ENCODE measurements at places on chromosomes 16 and 17.

- DNase-seq = no peak
These were observed 89.0 kb downstream of the SALL1 start for GRCh38 chr16:51062039-51062438.

- DNase-seq = no peak
These were observed 190.8 kb downstream of the SLC39A11 start for GRCh38 chr17:72901657-72902056.

DNA sequence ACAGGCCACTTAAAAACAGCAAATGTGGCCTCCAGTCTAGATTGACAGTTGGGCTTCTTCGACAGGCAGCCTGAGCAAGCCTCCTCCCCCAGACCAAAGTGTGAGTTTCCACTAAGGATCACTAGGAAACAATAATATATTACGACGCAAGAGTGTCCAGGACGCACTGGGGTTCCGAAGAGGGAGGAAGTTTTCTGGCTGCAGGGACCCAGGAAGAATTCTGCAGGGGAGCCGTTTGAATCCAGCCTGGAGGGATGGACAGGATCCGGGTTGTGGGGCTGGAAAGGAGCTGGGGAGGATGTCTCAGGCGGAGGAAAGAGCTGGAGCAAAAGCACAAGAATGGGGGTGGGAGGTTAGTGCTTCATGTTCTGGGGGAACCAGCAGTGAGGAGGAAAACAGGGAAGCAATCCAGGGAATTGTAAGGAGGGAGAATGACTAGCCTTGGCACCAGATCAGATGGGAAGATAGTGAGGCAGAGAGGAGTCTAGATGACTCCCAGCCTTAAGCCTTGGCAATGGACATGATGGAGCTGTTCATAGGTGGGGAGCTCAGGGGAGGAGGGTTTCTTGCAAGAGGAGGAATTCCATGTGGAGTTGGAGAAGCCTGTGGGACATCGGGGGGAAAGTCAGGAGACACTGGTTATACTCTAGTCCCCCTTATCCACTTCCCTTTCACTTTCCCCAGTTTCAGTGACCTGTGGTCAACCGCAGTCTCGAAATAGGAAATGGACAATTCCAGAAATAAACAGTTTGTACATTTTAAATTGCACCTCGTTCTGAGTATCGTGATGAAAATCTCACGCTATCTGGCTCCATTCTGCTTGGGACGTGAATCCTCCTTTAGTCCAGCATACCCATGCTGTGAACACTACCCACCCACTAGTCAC, 26.6 kb downstream of the NGFR start:
- no peak for DNase-seq

DNA sequence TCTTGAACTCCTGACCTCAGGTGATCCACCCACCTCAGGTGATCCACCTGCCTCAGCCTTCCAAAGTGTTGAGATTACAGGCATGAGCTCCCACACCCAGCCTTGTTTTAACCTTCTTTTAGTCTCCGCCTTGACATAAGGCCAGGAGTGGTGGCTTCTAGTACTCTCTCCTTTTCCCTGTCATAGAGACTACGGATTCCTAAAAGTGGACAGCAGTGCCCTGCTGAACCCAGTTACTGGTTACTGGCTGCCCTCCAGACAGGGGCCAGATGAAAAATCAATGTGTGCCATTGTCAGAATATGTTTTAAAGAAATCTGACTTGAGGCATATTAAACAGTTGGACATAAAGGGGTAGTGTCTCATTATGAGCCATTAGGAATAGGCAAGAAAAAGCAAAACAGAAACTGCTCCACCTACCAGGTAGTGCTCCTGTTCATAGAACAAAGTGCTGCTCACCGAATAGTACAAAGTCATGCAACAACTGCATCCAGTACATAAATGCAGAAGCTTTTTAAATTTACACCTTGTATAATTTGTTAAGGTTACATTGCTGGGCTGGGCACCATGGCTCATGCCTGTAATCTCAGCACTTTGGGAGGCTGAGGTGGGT, 32.1 kb downstream of the TRIM25 start:
- DNase-seq = no peak

- peak; percentile 51 for DNase-seq
These were observed 879 bp downstream of the SLFN5 start for GRCh38 chr17:35243561-35244340.

- no peak for DNase-seq
These were observed 29.0 kb downstream of the PLD6 start for GRCh38 chr17:17177176-17177575.

DNA sequence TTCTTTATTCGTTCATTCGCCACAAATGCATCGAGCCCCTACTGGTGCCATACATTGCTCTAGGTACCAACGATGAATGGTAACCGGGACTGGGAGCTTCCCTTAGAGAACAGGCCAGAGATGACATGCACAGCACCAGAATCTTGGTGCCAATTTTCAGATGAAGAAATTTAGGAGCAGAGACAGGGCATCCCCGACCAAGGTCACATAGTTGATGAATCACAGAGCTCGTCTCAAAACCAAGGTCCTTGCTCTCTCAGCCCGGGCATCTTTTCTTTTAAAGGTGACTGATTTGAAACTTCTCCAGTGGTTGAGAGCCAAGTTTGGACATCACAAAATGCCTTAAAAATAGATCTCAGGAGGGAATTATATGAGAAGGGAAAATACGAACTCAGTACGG, 73.2 kb upstream of the C16orf82 start:
- DNase-seq = no peak

GRCh38 chr17:74114881-74115470, 88.5 kb upstream of the RPL38 start:
- no peak for DNase-seq

DNA sequence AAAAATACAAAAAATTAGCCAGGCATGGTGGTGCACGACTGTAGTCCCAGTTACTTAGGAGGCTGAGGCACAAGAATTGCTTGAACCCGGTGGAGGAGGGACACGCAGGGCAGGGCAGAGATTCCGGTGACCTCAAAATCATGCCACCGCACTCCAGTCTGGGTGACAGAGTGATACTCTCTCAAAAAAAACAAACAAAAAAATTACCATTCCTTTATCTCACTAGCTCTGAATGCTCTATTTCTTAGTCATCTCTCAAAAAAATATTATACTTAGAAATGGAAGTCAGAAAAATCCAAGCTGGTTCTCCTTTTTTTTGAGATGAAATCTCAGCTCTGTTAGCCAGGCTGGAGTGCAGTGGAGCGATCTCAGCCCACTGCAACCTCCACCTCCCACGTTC, 40.8 kb downstream of the SPOP start:
- DNase-seq = peak; percentile 45

DNA sequence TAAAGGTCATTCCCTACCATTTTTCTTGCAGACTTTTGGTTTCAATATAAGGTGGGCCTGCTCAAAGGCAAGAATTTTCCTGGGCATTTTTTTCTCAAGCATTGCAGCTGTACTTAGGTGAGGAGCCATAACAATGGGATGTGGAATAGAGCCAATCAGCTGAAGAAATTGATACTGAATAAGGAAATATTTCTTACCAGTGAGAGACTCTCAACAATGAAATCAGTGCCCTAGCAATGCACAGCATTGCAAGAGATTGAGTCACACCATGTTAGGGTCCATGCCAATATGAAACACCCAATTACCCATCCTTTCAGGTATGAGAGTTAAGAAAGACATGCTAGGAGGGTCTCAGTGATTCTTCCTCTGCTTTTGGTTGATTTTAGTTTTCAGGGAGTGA, 237.6 kb downstream of the SOX9 start:
- no peak for DNase-seq

- no peak for DNase-seq
These were observed 17.6 kb downstream of the NUP93 start for GRCh38 chr16:56747486-56748045.

DNA sequence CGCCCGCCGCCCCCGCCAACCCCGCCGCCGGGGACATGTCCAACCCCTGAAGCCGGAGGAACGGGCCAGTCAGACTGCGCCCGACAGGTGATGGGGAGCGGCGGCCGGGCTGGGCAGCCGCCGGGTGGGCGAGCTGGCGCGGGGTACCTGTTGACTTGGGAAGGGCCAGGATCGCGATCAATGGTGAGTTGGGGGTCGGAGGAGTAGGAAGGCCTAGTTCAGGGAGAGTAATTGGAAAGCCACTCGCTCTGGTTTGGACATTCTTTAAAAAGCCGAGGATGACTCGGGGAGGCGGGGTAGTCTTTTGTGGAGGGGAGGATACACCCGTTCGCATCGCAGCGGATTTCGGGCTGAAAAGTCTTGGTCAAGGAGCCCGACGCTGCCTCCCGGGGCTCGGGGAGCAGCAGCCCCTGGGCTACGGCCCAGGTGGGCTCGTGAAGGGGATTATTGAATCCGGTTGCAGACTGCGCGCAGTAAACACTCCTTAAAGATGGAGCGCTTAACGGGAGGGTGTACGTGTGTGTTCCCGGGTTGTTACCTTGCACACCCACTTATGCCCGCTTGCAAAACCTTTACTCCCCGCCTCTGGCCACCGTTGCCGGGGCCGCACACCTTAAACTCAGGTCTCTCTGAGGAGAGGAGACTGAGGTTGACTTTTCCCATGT, 123.8 kb downstream of the GOSR1 start:
- no peak for DNase-seq

DNA sequence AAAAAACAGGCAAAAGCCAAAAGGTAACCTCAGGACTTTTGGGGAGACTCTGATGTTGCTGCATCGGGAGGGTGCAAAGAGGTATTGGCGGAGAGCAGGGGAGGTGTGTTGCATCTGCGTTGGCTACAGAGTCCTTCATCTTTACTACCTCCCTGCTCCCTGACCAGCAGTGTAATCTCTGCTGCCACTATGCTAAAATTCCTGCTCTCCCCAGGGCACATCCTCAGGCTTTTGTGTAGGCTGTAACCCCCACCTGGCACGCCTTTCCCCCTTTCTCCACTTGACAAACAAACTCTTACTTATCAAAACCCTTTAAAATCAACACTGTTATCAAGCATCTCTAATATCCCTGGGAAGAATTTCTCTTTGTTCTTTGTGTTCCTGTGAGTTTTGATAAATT, 435.3 kb downstream of the HAPSTR1 start:
- no peak for DNase-seq

DNA sequence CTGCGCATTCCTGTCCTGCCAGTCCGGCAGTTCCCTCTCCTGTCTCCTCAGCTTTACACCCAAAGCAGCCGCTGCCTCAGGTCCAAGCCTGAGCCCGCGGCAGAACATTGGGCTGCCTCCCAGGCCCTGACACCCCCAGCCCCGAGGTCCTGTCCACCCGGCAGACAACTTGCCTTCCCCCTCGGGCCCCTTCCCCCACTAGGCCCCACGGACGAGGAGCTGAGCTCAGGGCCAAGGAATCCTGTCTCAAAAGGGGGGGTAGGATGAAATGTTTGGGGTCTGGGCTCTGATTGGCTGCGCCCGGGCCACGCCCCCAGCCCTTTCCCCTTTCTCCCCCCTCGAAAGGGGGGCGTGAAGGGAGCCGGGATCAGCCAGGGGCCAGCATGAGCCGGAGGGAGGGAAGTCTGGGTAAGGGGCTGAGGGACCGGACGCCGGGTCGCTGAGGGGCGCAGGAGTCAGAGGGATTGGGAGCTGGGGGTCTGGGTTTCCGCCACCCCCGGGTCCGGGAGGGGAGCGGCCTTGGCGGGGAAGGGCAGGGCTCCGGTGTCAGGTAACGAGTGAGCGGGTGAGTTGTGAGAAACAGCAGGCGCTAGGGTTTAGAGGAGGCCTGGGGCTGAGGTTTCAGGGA, at the start of gene CTF1:
Gene CTF1 (plus strand): TSS at position 354 of the 628 bp plus-strand sequence. CDS start 30 bp downstream, at position 384.
- peak; percentile 88 for DNase-seq

DNA sequence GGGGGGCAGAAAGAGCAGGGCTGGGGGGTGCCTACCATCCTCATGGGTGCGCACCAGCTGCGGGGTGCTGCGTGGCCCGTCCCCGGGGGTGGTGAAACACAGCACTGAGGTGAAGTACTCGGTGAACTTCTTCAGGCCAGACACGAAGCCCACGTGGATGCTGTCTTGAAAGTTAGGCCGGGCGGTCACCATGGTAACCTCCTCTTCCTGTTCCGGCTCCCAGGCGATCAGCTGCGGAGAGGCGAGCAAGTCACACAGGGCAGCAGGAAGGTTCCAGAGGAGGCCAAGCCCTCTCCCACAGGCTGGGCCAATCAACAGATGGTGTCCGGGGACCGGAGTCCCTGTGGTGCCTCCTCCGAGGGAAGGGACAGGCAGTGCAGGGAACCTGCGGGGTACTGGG, 90.1 kb upstream of the CDC42EP4 start:
- no peak for DNase-seq

DNA sequence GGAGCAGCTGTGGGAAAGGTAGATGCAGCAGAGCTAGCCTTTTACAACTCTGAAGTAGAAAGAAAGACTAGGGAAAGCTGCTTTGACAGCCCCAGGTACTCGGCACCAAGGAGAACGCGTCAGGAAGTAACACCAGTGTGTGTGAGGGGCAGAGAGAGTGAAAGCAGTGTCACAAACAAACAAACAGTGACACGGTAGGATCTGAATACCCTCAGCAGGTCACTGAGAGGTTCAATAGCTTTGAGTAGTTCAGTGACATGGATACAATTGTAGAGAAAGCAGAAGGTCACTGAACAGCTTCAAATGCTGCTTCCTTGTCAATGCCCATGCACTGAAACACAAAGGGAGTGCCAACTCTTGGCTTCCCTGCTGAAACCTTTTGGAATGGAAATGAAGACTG, 150.3 kb upstream of the C17orf78 start:
- DNase-seq = no peak

GRCh38 chr16:27364493-27365141, 37.4 kb upstream of the IL21R start:
- no peak for DNase-seq

GRCh38 chr17:78669975-78670518, 92.9 kb upstream of the DNAH17 start:
- DNase-seq = no peak

DNA sequence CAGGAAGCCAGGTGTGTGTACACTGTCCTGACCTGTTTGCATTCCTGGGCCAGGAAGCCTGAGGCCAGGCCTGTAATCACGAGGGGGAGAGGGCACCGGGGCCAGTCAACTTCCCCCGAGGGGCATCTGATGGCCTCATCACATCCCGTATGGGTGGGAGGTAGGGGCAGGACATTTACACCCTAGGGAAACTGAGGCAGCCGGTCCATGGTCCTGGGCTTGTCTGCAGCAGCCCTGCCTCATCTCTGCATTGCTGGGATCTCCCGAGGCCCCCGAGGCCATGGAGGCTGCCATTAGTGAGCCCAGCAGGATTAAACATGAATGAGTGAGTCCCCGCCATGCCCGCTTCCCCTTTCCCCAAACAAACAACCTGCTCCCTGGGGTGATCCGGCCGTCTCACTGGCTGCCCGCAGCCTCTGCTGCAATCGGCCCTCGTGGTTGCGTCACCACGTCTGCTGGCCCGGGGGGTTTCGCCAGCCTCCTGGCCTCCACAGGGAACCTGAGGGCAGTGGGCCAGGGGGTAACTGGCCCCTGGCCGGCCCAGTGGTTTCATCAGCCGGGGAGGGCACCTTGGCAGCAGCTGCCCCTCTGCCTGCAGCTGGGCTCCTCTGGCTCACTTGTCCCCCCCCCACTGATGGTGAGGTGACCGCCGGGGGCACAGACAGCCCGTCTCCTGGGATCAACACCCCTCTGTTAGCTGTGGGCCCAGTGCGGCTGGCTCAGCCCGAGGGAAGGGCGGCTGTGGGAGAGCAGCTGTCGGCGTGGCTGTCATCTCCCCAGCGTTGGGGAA, 88.3 kb upstream of the GSE1 start:
- DNase-seq = no peak

DNA sequence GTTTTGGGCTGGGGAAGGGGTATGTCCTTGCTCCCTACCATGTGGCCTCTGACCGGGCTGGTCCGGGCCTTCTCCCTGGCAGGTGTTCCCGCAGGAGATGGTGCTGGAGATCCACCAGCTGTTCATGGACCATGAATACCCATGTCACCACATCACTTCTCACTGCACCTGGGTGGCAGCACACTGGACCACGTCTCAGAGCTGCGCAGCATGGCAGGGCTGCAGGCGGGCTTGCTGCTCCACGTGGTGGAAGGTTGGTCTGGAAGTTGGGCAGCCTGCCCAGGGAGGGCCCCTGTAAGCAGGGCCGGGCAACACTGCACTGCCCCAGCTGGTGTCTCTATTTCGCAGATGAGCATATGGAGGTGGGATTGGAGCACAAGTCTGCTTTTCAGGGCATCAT, 169.5 kb upstream of the ZNF267 start:
- DNase-seq = no peak

Measured in HTR-8/SVneo (cell line).